ENCODE measurements at places on chromosomes 7 and 10.

GRCh38 chr7:81234896-81235295 is 316.0 kb upstream of the SEMA3C start:
- no peak for DNase-seq

DNA sequence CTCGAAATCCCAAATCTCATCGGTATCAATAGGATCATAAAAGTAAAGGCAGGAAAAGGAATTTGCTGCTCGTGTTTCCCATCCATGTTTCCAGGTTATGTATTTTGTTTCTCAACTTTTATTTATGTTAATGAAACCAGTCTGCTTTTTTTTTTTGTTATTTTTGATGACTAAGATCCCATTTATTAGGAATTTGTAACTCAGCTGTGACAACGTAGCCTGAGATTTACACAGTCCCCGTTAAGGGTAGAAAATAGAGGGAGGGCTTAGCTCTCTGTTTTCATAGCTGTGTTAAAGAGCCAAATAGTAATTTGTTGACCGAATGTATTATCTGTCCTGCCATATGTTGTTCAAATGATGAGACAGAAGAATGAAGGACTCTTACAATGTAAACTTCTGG is 164.0 kb downstream of the MGMT start:
- no peak for DNase-seq

- DNase-seq, result no peak
These were observed 13.7 kb upstream of the ZNF777 start for GRCh38 chr7:149474309-149475120.

GRCh38 chr7:158568974-158569857 is 18.4 kb downstream of the PTPRN2 start:
- no peak for DNase-seq

DNA sequence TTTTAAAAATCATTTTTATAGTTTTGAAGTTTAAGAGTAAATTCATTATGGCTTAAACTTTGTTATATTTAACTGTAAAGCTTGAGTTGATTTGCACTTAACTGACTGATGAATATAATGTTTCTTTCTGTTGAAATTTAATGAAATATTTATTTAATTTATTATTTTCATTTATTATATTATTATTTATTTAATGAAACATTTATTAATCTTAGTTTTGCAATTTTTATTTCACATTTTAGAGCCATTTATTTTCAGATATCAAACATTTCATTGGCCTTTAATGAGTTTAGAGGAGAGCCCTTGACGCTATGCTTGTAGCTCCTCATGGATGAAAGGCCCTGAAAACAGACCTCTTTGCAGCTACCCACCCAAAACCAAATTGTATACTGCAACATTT is 570.0 kb downstream of the LRMDA start:
- DNase-seq, result no peak

- no peak for DNase-seq
These were observed 38.3 kb upstream of the GALNTL5 start for GRCh38 chr7:151917791-151918509.

- DNase-seq, result peak; percentile 69
These were observed 112.7 kb downstream of the REEP3 start for GRCh38 chr10:63633677-63634487.

- DNase-seq, result no peak
These were observed 173.6 kb downstream of the PRKCQ start for GRCh38 chr10:6406220-6407033.

- no peak for DNase-seq
These were observed 1206.2 kb downstream of the GATA3 start for GRCh38 chr10:9260690-9261089.
